ENCODE measurements at places on chromosomes 1 and 21.

GRCh38 chr1:208105756-208106155 lies 138.4 kb downstream of the PLXNA2 start:
- DNase-seq, result no peak

GRCh38 chr1:204663644-204664383 lies 21.7 kb downstream of the LRRN2 start:
- DNase-seq, result no peak

DNA sequence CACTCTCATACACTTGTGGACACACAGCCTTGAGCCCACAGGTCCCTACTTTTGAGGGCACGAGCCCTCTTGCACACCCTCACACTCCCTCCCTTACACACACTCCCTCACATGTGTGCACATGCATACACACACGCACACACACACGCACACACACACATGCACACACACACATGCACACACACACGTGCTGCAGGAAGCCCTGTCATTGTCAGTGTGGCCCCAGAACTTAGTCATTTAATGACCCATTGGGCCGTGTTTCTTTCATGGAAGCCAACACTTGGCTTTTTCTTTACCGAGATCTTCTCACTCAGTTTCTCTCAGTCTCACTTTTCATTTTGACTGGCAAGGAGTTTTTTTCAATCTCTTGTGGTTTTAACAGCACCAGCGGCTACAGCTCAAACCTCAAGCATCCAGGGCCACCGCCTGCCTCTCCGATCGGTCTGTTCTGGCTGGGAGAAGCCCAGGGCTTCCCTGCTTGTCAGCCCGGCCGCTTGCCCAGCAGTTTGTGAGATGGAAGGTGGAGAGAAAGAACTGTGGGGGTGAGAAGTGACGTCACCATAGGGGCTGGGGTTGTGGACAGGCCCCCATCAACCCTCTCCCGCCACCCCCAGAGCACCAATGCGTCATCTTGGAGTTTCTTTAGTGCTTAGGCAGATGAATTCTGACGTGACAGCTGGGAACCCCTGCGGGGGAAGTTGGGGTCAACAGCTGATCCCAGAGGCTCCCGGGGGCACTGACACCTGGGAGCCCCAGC lies 15.8 kb upstream of the TNFRSF8 start:
- peak; percentile 13 for DNase-seq

GRCh38 chr1:175078629-175079028 lies 11.0 kb downstream of the TNN start:
- no peak for DNase-seq

GRCh38 chr1:40079774-40080400 lies 17.2 kb downstream of the PPT1 start:
- no peak for DNase-seq

DNA sequence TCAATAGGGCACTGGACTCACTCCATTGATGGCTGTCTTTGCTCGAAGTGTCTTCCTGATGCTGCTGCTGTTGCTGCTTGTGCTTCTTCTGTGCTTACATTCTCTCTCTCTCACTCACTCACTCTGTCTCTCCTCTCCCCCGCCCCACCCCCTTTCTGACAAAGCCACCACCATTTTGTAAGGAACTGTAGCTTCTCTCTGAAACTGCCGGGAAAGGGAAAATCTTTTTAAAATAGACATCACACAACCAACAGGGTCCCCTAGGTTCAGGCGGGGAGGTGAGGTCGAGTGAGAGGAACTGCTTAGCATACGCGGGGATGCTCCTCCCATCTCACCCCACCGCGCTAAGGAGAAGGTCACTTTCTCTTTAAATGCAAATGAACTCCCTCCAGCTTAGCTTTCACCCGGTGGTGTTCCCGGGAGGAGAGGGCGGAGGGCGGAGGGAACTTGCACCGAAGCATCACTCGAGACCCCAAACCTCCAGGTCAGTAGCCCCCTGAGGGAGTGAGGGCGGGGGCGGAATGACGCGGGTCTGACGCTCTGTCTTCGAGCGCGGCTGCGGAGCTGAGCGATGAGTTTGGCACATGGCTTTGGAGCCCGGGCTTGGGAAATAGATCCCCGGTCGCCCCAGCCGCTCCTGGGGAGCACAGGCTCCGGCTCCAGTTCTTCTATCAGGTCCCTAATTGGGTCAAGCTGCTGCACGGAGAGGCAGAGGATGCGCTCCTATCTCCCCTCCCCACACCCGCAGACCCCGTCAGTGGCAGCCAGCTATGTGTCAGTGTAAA lies at the start of gene CCDC28B:
CCDC28B (plus strand) TSS at position 370 of the 785 bp plus-strand sequence. CDS start 1,341 bp downstream, outside the sequence.
- DNase-seq, result peak; percentile 67

GRCh38 chr1:94901841-94902240 lies 25.1 kb downstream of the CNN3 start:
- peak; percentile 53 for DNase-seq

DNA sequence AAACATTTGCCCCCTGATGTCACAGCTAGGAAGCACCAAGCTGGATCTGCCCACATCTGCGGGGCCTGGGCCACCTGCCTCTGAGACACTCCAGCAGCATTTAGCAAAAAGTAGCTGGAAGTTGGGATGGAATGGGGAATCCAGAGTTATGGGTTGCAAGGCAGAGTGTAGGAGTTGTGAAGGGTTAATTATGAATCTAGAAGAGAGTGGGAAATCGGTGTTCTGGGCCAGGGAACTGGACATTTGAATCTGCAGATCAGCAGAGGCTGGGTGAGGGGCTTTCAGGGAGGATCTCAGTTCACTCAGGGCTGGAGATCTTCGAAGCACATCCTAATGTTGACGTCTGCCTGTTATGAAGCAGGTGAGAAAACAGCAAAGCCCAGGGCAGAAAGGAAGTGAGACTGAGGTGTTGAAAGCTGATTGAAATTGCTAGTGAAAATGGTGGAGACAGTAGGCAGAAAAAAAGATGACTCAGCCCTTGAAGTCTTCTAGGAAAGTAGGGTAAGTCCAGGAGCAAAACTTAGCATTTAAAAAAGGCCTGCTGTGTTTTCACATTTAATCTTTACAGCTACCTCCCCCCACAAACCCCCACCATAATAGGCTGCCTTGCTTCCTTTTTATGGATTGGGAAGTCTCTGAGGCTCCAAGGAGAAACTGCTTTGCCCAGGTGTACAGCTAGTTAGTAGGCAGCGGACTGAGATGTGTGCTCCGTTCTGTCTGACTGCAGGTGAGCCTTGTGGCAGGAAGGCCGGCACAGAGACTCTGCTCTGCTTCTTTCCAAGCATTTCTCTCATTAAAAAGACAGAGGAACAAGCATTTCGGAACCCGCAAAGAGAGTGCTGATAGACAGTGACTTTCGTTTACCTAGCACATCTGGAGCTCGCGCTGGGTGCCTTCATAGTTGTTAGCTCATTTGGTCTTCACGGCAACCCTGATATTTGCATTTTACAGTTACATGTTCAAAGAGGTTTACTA lies 7.2 kb downstream of the VANGL1 start:
- peak; percentile 22 for DNase-seq

DNA sequence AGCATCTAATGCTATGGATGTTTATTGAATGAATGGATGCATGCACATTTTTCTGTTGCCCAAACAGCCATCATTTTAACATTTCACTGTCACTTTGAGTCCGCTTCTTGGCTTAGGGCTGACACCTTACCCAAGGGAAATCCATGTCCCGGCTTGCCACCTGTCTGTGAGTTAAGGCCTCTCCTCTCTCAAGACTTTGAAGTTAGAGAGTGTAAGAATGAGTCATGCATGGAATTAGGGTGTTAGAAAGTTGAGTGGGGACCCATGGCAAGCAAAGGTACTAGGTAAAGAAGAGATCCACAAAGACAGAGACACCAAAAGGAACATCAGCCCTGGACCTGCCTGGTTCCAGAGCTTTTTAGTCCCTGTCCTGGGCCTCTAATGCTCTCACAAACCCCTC lies 35.1 kb downstream of the ATP1A1 start:
- no peak for DNase-seq

DNA sequence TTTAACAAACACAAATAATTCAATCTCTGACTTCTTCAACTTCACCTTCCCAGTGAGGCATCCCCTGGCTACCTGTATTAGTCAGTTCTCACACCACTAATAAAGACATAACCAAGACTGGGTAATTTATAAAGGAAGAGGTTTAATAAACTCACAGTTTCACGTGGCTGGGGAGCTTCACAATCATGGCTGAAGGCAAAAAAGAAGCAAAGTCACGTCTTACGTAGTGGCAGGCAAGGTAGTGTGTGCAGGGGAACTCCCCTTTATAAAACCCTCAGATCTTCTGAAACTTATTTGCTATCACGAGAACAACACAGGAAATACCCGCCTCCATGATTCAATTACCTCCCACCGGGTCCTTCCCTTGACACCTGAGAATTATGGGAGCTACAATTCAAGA lies 478.5 kb downstream of the ADGRL2 start:
- DNase-seq, result no peak

DNA sequence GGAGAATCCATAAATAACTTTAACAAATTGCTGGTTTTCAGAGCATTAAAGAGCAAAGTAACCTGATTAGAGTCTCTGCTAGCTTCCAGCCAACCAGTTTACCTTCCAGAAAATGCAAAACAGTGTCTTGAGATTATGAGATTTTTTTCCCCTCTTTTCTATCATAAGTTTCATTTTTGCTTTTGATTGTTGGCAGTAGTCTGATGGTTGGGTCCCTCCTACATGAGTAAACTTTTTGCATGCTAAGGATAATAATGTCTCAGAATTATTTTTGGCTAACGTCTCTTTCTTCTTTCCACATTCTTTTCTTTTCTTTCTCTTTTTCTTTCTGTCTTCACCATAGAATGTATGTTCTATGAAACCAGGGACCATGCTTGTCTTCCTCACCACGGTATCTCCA lies 6.3 kb upstream of the ADAMTS5 start:
- no peak for DNase-seq

DNA sequence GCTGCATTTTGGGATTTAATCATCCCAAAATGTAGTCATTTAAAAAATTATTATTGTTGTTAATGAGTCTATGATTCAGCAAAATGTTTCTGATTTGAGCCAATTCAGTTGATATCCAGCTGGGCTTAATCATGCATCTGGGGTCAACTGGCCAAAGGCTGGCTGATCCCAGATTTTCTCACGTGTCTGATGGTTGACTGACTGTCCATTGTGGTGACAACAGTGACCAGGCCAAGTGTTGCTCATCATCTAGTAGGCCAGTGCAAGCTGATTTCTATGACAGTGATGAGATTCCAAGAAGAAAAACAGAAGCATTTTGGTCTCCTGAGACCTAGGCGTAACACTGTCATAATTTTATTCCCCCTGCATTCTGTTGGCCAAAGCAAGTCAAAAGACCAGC lies 80.1 kb upstream of the ZC3H11B start:
- no peak for DNase-seq

DNA sequence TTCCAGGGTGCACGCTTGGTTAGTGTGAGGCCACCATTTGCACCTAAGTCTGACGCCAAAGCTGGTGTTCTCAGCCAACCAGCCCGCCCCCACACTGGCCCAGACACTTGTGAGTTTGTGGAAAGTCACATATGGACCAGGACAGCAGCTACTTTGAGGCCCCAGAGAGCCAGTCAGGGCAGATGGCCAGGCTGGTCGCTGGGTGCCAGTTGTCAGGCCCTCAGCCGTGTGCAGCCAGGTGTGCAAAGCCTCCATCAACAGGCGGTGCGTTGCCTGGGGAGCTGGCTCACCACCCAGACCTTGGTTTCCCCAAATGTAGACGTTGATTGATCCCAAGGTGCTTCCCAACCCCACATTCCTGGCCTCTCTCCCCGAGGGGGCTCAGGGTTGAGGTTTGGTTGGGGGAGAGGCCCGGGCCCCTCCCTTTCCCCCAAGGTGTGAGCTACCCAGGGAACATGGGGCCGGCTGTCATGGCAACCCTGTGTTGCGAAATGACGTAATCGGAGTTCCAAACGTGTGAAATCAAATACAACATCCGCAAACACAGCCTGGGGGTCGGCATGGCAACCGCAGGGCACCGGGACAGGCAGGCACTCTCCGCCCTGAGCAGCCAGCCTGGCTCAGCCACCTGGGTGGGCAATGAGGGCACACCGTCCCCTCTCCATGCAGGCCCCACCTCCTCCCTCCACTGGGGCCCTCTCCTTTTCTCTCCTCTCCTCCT lies 42.2 kb upstream of the WNT4 start:
- DNase-seq, result peak; percentile 16

- DNase-seq, result no peak
These were observed 7.3 kb downstream of the CSTB start for GRCh38 chr21:43768868-43769167.

DNA sequence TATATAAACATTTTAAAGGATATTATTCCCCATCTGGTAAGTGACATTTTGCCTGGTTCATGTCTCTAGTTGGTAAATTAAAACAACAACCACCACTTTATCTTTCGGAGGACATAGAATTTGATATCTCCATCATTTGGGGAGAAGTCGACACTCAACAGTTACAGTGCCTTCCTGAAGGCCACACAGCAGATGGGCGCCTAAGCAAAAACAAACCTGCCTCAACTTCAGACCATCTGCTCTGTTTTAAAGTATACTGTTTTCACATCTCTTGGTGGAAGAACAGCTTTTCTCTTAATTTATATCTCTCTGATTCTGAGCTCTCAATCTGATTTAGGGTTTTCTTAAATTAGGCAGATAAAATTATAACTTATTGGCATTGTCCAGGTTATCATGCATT lies 282.2 kb downstream of the RYR2 start:
- no peak for DNase-seq

GRCh38 chr1:4655674-4656532 lies 1.5 kb downstream of the AJAP1 start:
- DNase-seq, result peak; percentile 68

- peak; percentile 98 for DNase-seq
These were observed 225.7 kb downstream of the GREM2 start for GRCh38 chr1:240385985-240386978.

GRCh38 chr1:204465546-204466415 lies 28.8 kb downstream of the PIK3C2B start:
- no peak for DNase-seq

DNA sequence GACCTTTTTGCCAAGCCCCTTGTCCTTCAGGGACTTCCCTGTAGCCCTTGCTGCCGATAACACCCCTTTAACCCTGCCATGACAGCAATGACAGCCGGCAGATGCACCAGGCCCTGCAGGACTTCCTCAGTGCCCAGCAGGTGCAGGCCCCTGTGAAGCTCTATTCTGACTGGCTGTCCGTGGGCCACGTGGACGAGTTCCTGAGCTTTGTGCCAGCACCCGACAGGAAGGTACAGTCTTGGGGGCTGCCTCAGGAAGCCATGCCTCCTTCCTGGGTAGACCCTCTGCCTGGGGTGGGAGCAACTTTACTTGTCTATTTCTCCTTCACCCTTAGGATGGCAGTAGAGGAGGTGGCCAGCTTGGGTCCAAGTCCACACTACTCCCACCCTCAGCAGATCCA lies 16.1 kb upstream of the PADI6 start:
- no peak for DNase-seq

GRCh38 chr1:41906943-41907342 lies 11.8 kb downstream of the HIVEP3 start:
- no peak for DNase-seq

DNA sequence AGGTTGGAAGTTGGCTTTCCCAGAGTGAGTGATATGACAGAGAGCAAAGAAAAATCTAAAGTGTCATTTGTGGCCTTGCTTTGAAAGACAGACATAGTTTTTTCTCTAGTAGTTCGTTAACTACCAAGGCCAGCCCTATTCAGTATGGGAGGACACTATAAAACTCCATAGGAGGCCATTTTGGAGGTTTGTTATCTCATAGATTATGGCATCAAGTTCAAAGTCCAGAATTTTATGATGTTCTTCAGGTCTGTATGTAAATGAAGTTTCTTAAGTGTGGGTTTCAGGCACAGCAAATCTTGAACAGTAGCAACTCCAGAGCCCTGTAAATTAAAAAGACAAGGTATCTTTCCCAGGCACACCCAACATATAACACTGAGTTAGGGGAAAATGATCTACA lies 437.1 kb downstream of the PLPP3 start:
- DNase-seq, result no peak

All from fibroblast of skin of right quadriceps (primary cell).